ENCODE measurements at places on chromosomes 16 and 17.

DNA sequence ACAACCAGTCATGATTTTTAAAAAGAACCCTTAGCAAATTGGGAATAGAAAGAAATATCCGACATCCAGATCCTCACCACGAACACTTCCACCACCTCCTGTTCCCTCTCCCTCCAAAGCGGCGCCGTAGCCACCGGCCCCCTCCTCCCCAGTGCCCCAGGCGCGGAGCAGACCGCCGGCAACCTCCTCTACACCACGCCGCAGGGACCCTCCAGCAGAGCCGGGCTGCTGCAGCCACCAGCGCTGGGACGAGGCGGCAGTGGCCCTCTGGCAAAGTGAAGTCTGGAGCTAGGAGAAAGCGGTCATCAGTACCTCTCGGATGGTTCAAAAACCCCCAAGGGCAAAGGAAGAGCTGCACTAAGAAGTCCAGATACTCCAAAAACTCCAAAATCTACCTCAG lies 41.4 kb upstream of the SLFN13 start:
- DNase-seq, result no peak

DNA sequence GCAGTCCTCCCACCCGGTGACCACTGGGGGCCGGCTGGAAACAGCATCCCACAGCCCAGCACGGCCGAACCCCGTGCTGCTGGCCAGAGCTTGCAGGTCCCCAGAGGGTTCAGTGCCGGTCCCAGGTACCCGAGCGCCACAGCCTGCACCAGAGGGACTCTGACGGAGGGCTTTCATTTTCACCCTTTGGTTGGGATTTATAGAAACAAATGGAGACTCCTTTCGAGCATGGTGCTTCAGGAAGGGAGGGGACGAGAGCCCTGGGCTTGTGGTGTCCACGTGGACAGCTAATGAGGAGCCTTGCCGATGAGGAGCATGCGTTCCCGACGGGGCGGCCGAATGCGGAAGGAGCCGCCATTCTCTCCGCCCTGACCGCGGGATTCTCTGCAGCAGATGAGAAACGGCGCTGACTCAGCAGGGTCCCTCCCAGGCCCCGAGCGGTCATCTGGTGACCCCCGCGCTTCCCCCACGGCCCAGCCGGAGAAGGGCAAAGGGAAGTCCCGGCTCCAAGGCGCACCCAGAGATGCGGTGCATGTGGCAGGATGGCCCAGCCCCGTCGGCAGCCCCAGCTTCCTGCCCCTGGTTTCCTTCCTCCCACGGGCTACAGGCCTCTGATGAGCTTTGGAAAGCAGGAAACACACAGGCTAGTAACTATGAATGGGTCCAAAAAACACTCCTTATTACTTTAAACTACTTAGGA lies 9.8 kb downstream of the SLC38A10 start:
- peak; percentile 56 for DNase-seq

DNA sequence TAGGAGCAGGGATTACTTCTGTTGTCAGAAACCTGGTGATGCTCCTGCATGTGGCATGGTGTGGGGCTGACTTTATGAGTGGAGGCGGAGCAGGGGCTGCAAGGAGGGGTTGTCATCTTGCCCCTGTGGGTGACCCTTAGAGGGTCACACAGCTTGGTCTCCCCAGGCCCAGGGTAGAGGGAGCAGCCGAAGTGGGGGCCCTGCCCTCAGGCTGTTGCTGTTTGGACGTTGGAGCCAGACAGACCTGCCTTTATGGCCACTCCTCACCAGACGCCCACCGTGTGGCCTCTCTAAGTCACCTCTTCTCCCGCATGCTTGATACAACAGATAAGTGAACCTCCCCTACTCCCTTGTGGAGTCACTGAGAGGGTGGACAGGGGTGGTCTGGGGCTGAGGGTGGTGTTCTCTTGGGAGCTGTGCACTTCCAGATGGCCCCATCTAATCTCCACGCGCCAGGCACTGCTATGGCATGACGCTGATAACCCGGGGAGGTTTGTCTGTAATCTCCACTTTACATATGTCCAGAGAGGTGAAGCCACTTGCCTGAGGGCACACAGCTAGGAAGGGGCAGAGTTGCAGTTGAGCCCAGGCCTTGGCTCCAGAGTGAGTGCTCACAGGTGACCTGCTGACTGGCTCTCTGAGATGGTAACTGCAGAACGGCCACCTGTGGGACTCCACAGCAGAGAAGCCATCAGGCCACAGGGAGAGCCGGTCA lies 10.0 kb downstream of the MAP2K3 start:
- no peak for DNase-seq

- DNase-seq, result no peak
Measured at GRCh38 chr17:63275318-63275970, 170.7 kb downstream of the CYB561 start.

GRCh38 chr17:73347351-73347750 lies 35.5 kb upstream of the CDC42EP4 start:
- no peak for DNase-seq

DNA sequence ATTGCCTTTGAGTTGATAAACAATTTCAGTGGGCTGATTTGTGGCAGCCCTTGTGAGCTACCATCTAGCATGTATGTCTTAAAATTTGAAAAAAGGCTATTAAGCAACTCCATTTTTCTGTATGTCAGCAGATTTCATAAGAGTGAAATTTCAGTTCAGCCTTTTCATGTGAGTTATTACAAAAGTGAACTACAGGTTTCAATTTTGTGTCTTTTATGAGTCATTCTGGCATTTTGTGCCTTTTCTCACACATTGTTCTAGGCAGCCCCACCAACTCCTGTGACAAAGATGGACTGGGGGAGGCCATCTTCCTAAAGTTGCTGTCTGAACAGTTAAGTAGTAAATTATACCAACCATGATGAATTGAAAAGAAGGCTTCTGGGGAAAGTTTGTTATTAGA lies 52.1 kb downstream of the USP10 start:
- no peak for DNase-seq

DNA sequence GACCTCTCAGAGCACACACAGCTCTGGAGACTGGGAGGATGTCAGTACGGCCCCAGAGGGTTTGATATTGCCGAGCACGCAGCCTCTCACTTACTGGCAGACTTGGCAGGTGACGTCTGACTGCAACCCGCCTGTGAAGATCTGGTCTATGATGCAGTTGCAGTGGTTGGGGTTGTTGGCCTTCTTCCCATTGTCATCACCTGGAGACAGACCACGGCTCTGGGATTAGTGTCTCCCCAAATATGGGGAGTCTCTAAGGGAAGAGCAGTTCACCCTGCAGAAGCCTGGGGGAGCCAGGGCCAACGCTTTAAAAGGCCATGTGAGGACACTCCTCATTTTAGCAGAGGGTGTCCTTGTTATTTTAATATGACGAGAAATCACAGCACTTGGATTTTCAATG lies 30.1 kb downstream of the USP22 start:
- DNase-seq, result no peak

DNA sequence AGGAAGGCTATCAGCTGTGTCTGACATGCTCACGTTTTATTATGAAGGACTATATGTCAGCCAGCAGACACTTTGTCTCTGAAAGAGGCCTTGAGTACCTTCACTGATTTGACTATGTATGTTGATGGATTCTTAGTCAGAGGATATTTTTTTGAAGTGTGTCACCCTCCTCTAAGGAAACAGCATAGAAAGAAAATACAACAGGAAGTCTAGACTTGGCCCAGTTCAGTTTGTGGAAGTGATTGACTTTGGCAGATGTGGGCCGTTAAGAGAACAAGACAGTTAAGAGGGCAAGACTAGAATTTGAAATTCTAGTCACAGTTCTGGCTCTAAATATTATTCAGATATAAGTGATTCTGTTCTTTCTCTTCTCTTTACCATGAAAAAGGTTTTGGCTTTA lies 471.5 kb downstream of the CDH8 start:
- no peak for DNase-seq

GRCh38 chr17:31845291-31845690 lies 13.8 kb downstream of the COPRS start:
- DNase-seq, result no peak

DNA sequence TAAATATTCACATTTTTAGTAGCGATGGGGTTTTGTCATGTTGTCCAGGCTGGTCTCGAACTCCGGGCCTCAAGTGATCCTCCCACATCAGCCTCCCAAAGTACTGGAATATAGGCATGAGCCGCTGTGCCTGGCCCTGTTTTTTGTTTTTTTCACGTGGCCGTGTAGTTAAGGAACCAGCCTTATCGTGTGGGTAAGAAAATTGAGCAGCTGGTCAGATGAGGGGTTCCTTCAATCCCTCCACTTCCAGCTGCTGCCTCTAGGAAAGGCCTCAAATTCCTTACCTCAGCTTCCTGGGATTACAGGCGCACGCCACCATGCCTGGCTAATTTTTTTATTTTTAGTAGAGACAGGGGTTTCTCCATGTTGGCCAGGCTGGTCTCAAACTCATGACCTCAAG lies 5.9 kb upstream of the DPEP2 start:
- DNase-seq, result no peak

DNA sequence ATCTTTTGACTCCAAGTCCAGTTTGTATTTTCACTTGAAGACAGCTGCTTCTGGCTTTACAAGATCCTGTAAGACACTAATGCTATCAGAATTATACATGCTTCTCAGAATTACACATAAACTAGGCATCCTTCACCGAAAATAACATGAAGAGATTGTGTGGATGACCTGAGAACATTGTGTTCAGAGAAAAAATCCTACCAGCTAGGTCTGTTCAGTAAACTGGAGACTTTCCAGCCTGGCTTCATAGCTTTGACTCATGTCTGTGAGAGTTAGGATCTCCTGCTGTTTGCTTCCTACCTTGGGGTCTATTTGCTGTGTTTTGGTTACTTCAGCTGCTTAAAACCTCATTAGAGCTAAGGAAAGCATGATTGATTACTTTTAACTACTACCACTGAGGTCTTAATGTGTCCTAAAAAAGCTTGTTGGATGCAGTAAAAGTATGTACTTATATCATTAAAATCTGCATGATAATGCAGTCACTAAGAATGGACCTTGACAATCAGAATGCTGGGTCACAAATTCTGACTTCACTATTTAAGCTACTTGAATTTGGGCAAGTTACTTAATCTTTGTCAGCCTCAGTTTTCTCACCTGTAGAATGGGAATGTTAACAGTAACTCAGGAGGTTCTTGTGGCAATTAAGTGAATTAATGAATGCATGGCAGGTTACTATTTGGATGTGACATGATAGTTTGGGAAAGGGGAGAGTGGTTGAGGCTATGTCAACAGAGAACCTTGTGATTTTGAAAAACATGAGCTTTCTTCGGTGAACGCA lies 8.0 kb upstream of the MYH13 start:
- no peak for DNase-seq

Measured in activated CD4-positive, alpha-beta T cell treated with anti-CD3 and anti-CD28 coated beads for 24 hours (primary cell).